NCI-H446 (cell line): ENCODE measurements at places on chromosomes 13 and 19.

DNA sequence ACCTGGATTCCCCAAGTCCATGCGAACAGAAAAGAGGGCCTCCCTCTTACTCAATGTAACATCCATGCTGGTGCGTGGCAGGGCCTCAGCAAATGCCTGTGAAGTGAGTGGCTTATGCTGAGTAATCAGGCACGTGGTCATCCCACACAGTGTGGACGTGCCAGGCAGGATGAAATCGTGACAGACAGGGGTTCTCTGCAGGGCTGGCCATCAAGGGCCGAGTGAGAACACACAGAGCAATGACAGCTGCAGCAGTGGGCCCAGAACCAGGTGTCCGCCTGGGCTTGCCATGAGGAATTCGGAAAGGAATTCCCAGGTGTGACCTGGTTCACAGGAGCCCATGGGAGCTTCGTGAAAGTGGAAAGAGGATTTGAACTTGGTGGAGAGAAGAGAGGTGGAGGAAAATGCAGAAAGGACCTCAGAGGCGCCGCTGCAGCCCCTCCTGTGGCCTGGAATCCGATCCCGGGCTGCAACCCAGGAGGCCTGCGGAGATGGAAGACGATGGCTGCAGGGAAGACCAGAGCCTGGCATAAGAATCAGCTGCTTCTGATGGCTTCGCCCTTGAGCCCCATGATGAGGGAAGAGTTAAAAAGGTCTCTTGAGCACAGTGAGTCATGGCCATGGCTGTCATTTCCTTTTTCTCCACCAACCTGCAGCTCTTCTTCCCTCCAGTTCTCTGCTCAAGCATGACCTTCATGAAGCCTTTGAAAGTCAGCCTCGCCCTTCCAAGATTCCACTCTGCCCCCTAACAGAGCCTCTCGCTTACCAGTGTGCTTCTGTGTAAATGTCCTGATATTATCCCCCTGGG, 34.6 kb upstream of the SOX1 start:
- no peak for DNase-seq

DNA sequence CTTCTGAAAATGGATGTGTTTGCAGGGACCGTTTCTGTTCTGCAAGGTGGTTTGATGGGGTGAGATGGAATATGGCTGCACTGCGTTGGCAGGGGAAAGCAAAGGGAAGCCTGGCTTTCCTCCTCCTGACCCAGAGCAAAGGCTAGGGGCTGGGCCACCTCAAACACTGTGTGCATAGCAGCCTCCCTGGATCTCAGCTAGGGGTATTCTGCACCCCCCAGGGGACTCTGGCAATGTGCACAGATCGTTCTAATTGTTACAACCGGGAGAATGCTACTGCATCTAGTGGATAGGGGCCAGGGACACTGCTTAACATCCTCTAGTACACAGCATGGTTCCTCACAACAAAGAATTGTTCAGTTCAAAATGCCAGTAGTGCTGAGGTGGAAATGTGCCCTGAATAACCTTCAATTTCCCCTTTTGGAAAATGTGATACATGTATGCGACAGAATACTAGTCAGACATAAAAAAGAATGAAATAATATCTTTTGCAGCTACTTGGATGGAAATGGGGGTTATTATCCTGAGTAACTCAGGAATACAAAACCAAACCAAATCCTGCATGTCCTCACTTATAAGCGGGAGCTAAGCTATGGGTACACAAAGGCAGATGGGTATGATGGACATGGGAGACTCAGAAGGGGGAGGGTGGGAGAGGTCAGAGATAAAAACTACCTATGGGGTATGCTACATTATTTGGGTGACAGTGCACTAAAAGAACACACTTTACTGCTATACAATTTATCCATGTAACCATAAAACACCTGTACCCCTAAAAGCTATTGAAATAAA, 671.2 kb downstream of the UQCRFS1 start:
- DNase-seq: no peak

- DNase-seq: no peak
These were observed 309.8 kb downstream of the DNAJC15 start for GRCh38 chr13:43333176-43333575.

DNA sequence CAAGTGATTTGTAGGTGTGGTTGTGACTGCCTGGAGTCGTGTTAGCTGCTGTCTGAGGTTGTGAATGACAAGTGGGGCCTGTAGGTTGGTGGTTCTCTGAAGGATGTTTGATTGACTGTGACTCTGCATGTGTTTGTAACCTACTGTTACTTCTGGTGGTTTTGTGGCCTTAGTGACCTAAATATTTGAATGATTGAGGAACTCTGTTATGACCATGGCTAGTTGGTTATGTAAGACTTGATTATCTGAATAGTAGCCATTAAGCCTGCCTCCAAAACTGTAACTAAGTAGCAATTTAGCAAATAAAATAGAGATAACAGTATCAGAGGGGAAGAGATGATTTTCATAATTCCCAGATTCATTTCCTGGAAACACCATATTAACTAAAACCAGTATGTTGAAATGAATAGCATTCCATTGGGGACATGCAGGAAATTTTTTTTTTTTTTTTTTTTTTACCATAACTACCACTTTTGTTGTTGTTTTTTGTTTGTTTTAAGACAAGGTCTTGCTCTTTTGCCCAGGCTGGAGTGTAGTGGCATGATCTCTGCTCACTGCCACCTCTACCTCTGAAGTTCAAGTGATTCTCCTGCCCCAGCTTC, 865 bp downstream of the ZNF382 start:
- DNase-seq: no peak

- no peak for DNase-seq
These were observed 5.9 kb upstream of the ZNF626 start for GRCh38 chr19:20667281-20667680.

DNA sequence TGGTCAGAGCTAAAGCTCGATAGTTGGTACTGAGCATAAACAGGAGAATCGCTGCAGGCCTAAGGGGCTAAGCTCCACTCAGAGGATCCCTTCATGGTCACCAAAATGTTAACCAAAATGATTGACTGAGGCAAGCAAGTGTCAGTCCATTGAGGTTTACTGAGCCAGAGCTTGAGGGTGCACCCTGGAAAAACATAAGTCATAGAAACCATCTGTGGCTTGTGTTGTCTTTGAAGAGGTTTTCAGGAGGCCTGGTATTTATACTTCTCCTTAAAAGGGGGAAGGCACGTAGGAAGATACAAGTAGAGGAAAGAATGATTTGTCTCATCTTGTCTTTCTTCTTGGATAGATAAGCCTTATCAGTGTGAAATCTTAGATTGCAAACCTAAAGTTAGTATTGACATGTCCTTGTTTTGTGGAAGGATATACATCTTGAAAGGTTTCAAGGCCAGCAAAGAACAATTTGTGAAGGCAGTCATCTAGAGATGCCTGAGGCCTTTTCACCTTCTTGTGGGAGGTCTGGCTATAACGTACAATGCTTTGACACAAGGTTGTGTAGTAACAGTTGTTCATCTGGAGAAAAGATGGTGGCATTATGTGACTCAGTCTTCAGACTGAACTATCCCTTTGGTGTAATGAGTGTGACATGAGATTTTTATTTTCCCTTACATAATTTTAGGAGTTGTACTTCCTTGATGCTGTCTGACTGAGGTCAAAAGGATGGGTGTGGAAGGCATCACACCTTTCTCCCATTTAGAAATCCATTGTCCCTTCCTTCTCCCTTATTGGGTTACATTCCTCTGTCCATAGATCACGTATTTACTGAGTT, 14.7 kb upstream of the CEACAM6 start:
- DNase-seq: no peak

GRCh38 chr19:51186323-51186722, 38.6 kb upstream of the CD33 start:
- DNase-seq: no peak

GRCh38 chr19:7595466-7596133, at the start of gene CAMSAP3:
Gene CAMSAP3, plus strand, starts transcription at chr19:7595863. Its CDS starts 140 bp downstream, at chr19:7596003.
- DNase-seq: no peak

GRCh38 chr19:47781590-47782262, 3.2 kb downstream of the SELENOW start:
- DNase-seq: no peak

DNA sequence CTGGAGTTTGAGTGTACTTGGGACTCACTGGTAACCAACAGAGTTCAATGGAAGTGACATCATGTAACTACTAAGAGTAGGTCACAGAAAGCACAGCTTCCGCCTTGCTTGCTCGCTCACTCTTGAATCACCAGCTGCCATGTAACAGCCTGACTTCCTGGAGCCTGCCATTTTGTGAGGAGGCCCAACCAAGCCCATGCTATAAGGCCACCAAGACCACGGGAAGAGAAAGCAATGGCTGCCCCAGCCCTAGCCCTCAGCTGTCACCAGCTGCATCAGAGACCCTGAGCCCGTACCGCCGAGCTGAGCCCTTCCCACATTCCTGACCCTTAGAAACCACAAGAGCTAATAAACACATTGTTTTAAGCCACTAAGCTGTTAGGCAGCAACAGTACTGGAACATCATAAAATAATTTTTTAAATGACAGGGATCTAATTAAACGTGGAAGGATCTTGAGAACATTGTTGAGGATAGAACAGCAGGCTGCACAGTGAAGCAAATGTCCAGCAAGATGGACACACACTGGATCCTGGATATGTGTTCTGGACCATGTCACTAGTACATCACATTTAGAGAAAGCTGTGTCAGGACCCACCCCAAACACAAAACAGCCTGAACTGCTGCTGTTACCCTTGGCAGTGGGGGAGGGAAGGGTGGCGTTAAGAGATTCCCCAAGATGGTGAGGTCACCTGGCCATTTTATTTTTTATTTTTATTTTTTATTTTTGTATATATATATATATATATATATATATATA, 21.7 kb upstream of the LDLR start:
- DNase-seq: no peak

- no peak for DNase-seq
These were observed 4.0 kb upstream of the NKPD1 start for GRCh38 chr19:45164577-45165335.

GRCh38 chr19:13044231-13044836, 49.1 kb downstream of the NFIX start:
- DNase-seq: no peak

GRCh38 chr13:98482476-98483444, 94.1 kb downstream of the STK24 start:
- DNase-seq: peak; percentile 58

DNA sequence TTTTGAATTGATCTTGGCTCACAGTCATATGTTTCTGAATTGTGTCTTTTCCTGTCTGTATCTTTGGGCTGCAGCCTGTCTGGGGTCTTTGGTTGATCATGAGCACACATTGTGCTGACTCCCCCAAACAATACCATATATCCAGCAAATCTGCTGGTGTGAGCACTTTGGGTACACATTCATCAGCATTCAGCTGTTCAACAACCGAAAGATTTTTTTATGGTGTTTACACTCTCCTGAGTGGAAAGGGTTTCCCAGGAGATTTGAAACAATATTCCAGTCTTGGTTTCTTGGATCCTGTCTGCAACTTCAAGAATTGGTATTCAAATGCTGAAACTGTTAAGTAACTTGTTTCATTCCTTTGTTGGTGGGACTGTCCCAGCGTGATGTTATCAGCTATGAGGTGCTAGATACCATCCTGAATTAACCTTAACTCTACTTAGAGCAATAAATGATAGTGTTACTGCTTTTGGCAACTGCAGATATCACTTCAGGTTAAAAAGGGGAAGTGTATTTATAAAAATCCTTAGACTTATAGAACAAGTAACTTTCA, 78.4 kb upstream of the DIAPH3 start:
- DNase-seq: no peak

DNA sequence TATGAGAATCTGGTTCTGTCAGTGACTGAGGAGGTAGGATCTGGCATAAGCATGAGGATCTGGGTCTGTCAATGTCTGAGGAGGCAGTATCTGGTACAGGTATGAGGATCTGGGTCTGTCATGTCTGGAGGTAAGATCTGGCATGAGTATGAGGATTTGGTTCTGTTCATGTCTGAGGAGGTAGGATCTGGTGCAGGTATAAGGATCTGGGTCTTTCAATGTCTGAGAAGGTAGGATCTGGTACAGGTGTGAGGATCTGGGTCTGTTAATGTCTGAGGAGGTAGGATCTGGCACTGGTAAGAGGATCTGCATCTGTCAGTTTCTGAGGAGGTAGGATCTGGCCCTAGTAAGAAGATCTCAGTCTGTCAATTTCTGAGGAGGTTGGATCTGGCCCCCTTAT, 12.4 kb upstream of the PDCD2L start:
- DNase-seq: no peak

DNA sequence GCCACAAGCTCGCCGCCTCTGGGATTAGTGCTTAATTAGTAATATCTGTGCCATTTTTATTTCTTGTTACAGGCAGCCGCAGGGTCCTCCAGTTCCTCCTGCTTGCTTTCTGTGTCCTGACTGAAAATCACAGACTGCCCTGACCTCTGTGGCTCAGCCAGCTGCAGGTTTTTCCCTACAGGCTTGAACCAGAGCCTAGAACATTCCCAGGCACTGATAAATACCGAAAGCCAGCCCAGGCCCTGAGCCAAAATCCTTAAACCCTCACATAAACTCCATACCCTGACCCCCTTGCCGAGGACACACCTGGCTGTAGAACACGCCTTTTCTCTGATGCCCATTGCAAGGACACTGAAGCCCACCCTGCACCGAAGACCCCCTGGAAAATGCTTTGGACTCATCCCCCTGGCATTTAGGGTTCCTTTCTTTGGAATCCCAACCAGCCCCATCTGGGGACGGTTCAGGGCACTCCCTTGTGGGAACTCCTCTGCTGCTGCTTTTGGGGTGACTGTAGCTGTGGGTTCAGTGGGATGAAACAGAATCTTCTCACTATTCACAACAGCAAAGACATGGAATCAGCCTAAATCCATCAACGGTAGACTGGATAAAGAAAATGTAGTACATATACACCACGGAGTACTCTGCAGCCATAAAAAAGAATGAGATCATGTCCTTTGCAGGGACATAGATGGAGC, 15.5 kb downstream of the DPP9 start:
- no peak for DNase-seq

DNA sequence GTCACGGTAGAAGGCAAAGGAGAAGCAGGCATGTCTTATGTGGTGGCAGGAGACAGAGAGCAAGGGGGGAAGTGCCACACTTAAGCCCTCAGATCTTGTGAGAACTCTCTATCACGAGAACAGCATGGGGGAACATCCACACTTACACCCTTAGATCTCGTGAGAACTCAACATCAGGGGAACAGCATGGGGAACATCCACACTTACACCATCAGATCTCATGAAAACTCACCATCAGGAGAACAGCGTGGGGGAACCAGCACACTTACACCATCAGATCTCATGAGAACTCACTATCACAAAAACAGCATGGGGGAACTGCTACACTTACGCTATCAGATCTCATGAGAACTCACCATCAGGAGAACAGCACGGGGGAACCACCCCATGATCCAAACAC, 445.0 kb downstream of the MYO16 start:
- DNase-seq: no peak

GRCh38 chr19:3284759-3285646, 60.5 kb downstream of the CELF5 start:
- peak; percentile 49 for DNase-seq
